ENCODE measurements at places on chromosomes 16 and 17.

- DNase-seq, result no peak
Observed at GRCh38 chr16:28089992-28090365, 26.5 kb upstream of the GSG1L start.

GRCh38 chr16:76456016-76456415 lies 178.8 kb downstream of the CNTNAP4 start:
- no peak for DNase-seq

GRCh38 chr17:11488407-11488806 lies 109.9 kb upstream of the DNAH9 start:
- DNase-seq, result no peak

DNA sequence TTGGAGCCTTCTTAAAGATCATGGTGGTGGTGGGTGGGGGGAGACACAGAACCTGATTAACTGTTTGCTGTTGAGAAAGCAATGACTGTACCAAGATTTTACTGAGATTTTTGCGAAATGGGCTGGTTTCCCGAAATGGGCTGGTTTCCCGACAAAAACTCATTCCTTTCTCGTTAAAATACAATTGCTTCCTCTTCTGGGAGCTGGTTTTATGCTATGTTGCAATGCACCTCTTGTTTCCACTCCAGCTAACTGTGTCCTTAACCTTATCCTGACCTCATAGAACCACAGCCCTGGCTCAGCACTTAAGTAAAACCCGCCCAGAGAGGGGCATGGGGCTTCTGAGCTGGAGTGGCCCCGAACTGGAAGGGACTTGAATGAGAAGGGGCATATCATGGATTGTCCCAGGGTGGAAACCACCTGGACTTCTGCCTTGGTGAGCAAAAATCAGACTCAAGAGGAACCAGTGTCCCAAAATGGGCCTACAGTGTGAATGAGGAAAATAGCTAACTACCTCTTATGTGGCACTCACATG lies 20.9 kb downstream of the FAM20A start:
- no peak for DNase-seq

- DNase-seq, result no peak
Observed at GRCh38 chr17:66711881-66712321, 123.0 kb upstream of the CACNG5 start.

GRCh38 chr16:10031473-10031872 lies 150.8 kb downstream of the GRIN2A start:
- no peak for DNase-seq

DNA sequence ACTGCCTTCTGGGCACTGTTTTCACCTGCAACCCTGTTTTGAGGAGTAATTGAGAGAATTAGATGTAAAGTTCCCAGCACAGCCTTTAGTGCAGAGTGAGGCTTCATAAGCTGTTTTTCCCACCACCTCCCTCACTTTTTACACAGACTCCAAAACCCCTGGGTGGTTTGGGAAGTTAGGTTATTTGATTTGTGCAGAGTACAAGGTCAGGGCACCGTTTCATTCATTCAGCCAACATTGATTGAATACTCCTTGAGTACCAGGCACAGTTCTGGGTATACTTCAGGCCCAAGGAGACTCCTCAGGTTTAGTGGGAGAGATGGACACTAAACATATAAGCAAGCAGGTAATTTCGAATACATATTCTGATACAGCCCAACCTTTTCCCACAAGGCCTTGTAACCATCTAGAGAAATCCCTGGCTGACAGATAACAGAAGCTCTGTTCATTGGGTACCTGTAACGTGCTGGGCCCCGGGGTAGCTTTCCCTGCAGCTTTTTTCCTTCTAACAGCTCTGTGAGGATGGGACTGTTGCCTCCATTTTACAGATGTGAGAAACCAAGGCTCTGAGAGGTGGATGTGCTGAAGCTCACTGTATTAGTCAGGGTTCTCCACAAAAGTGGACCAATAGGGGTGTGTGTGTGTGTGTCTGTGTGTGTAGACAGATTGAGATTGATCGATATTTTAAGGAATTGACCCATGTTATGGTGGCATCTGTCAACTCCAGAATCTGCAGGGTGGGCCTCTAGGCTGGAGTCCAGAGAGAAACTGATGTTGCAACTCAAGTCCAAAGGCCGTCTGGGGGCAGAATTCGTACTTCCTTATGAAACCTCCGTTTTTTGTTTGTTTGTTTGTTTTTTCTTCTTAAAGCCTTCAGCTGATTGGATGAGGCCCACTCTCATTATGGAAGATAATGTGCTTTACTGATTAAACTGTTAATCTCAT lies 234.7 kb downstream of the SNX29 start:
- no peak for DNase-seq

GRCh38 chr17:3471599-3471998 lies at the start of gene SPATA22:
Gene SPATA22, minus strand, starts transcription at chr17:3471819. Its CDS starts 2,494 bp downstream, at chr17:3469325.
- DNase-seq, result no peak

- DNase-seq, result no peak
Observed at GRCh38 chr16:86157616-86158247, 258.8 kb downstream of the IRF8 start.

DNA sequence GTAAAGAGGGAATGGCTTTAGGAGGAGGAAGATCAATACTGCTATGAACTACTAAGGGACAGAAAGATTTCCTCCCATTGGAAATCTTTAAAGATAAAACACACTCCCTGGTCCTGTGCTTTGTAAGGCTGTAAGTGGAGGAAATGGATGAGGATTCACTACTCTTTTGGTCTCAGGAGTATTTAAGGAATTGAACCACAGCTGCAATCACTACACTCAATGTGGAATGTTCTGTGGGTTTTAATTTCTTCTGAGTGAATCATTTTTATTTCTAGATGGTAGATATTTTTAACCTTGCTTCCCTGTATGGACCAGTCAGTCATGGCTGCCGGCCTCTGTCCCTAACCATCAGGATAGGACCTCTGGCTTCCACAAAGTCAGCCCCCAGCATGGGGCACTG lies 65.6 kb downstream of the SDR42E1 start:
- DNase-seq, result no peak

GRCh38 chr16:66903544-66904427 lies 14.9 kb downstream of the CDH16 start:
- no peak for DNase-seq

GRCh38 chr16:67458121-67458641 lies 22.8 kb downstream of the ATP6V0D1 start:
- DNase-seq, result no peak

DNA sequence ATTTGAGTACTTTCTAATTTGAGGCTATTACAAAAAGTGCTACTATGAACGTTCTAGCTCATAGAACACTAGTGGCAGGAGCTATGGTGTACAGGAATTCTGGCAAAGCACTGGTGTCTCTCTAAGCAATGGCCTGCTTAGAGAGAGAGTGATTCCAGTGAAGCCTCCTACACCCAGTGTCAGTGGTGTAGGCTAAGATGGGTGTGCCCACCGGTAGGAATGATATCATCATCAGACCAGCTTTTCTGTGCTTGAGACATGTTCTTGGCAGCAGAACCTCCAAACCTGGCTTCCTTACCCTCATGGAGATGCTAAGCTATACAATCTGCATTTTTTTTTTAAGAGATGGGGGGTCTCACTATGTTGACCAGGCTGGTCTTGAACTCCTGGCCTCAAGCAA lies 370.3 kb downstream of the SOX9 start:
- no peak for DNase-seq
